ENCODE measurements at places on chromosomes 5 and 9.

DNA sequence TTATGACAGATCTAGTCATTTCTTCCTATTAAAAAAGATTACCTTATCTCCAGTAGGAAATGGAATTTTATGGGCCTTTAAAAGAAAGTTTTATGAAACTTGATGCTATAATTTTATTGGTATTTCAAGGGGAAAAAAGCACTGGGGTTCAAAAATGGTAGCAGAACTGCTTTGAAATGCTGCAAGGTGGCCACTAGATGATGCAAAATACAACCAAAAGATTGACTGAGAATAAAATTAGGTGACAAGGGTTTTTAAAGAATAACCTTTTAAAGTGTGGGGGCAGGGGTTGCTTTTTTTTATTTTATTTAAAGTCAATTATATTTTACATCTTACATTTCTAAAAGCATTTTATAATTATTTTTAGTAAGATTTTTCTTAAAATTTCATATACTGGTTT lies 61.7 kb downstream of the KLF9 start:
- no peak for DNase-seq

DNA sequence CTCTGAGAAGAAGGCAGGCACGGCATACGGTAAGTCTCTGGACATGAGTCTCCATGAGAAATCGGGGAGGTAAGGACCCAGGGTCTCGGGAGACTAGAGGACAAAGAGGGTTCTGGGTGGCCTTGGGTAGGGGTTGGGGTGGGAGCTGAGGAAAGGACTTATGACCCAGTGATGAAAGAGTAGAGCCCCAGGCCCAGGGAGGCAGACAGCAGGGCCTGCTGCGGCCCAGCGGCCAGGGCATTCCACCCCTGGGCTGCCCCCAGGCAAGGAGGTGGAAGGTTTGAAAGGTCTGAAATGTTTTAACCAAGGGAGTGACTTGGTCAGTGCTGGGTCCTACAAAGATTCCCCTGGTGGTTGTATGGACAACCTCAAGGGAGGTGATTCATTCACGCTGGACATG lies 89.1 kb downstream of the CRB2 start:
- DNase-seq = no peak

- DNase-seq = no peak
Measured at GRCh38 chr9:108900176-108900575, 33.7 kb downstream of the ELP1 start.

DNA sequence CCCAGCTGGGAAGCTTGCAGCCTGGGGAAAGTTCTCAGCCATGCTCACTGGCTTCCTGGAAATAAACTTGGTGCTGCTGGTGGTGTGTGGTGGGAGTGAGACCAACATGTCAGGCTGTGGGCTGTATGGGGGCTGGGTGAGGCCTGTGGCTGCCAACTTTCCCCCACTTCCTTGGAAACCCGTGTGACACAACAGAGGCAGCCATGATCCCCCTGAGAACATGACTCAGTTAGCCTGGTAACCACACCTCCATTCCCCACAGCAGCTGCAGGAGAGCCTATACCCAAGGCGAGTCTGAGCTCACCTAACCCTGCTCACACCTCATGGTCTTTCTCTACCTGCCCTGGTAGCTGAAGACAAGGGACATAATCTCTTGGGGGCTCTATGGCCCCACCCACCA lies 72.7 kb upstream of the RGMB start:
- no peak for DNase-seq

DNA sequence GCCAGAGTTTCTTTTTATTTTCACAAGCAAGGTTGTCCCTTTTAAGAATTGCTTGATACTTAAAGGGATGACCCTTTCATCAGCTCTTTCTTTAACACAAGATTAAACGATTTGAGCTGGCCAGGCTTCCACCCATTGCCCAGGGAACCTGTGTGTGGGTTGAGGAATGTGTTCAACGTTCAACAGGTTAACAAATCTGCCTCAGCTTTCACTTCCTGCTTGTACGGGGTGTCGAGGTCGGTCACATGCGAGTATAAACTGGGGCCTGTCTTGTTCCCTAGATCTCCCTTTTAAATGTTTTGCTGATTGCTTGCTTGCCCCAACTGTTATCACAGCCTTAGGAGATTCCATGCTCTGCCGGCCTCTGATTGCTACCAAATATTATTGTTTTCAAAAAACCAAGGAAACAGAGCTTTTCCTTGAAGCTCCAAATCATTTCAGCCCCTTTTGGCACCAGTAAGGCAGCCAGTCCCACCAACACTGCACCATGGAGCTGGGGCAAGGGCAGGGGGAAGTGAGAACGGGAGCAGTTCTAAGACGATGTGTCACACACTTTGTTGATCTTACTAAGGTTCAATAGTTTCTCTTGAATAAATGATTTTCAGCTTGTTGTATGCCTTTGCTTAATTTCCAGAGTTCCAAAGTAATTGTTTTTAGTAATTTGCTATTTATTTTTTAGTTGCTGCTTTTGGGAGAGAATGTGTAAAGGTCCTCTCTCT lies 10.7 kb upstream of the CLK4 start:
- no peak for DNase-seq

- DNase-seq = no peak
Measured at GRCh38 chr5:158880483-158881001, 219.2 kb downstream of the EBF1 start.

- no peak for DNase-seq
Measured at GRCh38 chr9:116724123-116724522, 37.0 kb downstream of the TRIM32 start.

- no peak for DNase-seq
Measured at GRCh38 chr5:56983593-56984361, 31.9 kb upstream of the MIER3 start.

GRCh38 chr9:78132701-78133058 lies 101.1 kb upstream of the GNAQ start:
- DNase-seq = no peak

GRCh38 chr5:150490754-150491153 lies 17.2 kb upstream of the NDST1 start:
- no peak for DNase-seq
